A549 treated with Mapracorat at 1 μM for 4 hours (cell line): ENCODE measurements at places on chromosomes 1 and 21. TPM values are rescaled to one million over a fixed set of nuclear protein-coding genes. Genes with fewer than 3 reads are reported as not detected.

ROR1 gene
- 7.6 to 9.8 TPM (median 8.4 TPM) in 5 replicates for total RNA-seq

PLA2G2D gene
- total RNA-seq, result not detected in 5 replicates

CFH gene
- 3.8 to 5.3 TPM (median 4.3 TPM) in 5 replicates for total RNA-seq

THAP3 gene
- total RNA-seq, result 14.3 to 18.9 TPM (median 16.6 TPM) in 5 replicates

HSD11B1 gene
- total RNA-seq, result 0.39 to 0.63 TPM (median 0.43 TPM) in 5 replicates

CRP gene
- total RNA-seq, result not detected in 5 replicates

CYP2J2 gene
- 0.07 to 0.11 TPM (median 0.08 TPM) in 3 of 5 replicates, not detected in the others for total RNA-seq

LRRC71 gene
- 0.14 to 0.33 TPM (median 0.18 TPM) in 4 of 5 replicates, not detected in the other for total RNA-seq

TCHHL1 gene
- not detected in 5 replicates for total RNA-seq

BMP8A gene
- 0.18 to 0.22 TPM in 2 of 5 replicates, not detected in the others for total RNA-seq

MPL gene
- 0.23 TPM in 1 of 5 replicates, not detected in the others for total RNA-seq

EMC1 gene
- 27.6 to 38.5 TPM (median 33.3 TPM) in 5 replicates for total RNA-seq

AMY1A gene
- total RNA-seq, result not detected in 5 replicates

C1QTNF12 gene
- 0.80 to 2.0 TPM (median 1.6 TPM) in 5 replicates for total RNA-seq

DCST1 gene
- not detected in 5 replicates for total RNA-seq

C1orf185 gene
- total RNA-seq, result not detected in 5 replicates

PLEKHM2 gene
- 19.9 to 28.1 TPM (median 25.8 TPM) in 5 replicates for total RNA-seq

FCRLB gene
- total RNA-seq, result 1.3 to 2.1 TPM (median 1.6 TPM) in 5 replicates

CBS gene
- total RNA-seq, result 8.5 to 12.9 TPM (median 10.9 TPM) in 5 replicates

DENND2D gene
- total RNA-seq, result 0.98 to 1.7 TPM (median 1.1 TPM) in 5 replicates

OR2M3 gene
- not detected in 5 replicates for total RNA-seq

GIPC2 gene
- total RNA-seq, result 0.03 to 0.07 TPM in 2 of 5 replicates, not detected in the others

SLC6A9 gene
- 11.5 to 16.0 TPM (median 13.8 TPM) in 5 replicates for total RNA-seq
